Liver (tissue), 10 donors: ENCODE measurements at places on chromosomes 13 and 19. TPM values are rescaled to one million over a fixed set of nuclear protein-coding genes. Genes with fewer than 3 reads are reported as not detected.

FBN3 gene
- total RNA-seq = 0.61 TPM

NLRP4 gene
- total RNA-seq = not detected

ERCC1 gene
- 19.3 TPM for total RNA-seq

RDH8 gene
- not detected for total RNA-seq

ZNF581 gene
- total RNA-seq = 2.1 TPM

KCNJ14 gene
- 0.23 TPM for total RNA-seq

ZNF582 gene
- total RNA-seq = 2.1 TPM

SMAD9 gene
- total RNA-seq = 1.3 TPM

ZNF682 gene
- 2.1 TPM for total RNA-seq

SLAIN1 gene
- 7.8 TPM for total RNA-seq

ELAVL3 gene
- not detected for total RNA-seq

IGFL1 gene
- total RNA-seq = not detected

OLFM2 gene
- 1.1 TPM for total RNA-seq

CCDC70 gene
- not detected for total RNA-seq

DLEU7 gene
- 0.17 TPM for total RNA-seq

FFAR1 gene
- not detected for total RNA-seq

WDR88 gene
- total RNA-seq = not detected
